ENCODE measurements at places on chromosomes 1 and 21. TPM values are rescaled to one million over a fixed set of nuclear protein-coding genes. Genes with fewer than 3 reads are reported as not detected.
A peak's percentile ranks its signal among the peaks of the same experiment; 100 is the strongest.

DNA sequence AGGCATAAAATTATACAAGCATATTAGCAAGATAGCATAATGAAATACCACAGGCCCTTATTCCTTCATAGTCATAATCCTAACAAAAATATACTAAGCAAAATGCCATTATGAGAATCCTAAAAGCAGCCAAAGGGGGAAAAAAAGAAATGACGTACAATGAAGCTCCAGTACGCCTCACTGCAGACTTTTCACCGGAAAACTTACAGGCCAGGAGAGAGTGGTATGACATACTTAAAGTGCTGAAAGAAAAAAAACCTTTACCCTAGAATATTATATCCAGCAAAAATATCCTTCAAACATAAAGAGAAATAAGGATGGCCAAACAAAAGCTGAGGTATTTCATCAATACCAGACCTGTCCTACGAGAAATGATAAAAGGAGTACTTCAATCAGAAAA, 19.5 kb downstream of the ZNF695 start:
- DNase-seq: no peak

GRCh38 chr21:33433425-33434114, 30.4 kb downstream of the IFNGR2 start:
- DNase-seq: no peak

- no peak for DNase-seq
Observed at GRCh38 chr1:168535536-168535935, 8.3 kb downstream of the XCL2 start.

GRCh38 chr21:45358711-45359310, 46.2 kb upstream of the COL18A1 start:
- no peak for DNase-seq

GRCh38 chr1:208803011-208803811, 559.0 kb upstream of the PLXNA2 start:
- no peak for DNase-seq

Gene FASLG
- total RNA-seq: not detected

GRCh38 chr1:54219688-54220003, 19.7 kb downstream of the MRPL37 start:
- DNase-seq: no peak

DNA sequence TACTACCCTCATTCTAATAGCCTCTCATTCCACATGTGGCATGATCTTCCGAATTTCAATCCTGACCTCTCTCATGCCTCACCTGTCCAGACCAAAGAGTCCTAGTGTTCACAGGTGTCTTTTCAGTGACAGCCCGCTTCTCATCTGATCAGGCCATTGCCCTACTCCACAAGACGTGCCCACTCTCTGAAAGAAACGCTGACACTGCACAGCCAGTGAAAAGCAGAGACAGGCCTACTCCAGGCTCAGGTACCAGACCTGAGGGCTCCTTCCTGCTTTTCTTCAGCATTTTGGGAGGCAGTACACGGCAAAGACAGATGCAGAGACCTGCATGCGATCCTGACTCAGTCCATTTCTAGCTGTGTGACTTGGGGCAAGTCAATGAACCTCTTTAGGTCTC, 43.0 kb downstream of the SUSD4 start:
- no peak for DNase-seq

- DNase-seq: no peak
Observed at GRCh38 chr21:29909571-29909970, 30.2 kb downstream of the GRIK1 start.

- DNase-seq: no peak
Observed at GRCh38 chr1:170254371-170254770, 108.6 kb downstream of the NTMT2 start.

DNA sequence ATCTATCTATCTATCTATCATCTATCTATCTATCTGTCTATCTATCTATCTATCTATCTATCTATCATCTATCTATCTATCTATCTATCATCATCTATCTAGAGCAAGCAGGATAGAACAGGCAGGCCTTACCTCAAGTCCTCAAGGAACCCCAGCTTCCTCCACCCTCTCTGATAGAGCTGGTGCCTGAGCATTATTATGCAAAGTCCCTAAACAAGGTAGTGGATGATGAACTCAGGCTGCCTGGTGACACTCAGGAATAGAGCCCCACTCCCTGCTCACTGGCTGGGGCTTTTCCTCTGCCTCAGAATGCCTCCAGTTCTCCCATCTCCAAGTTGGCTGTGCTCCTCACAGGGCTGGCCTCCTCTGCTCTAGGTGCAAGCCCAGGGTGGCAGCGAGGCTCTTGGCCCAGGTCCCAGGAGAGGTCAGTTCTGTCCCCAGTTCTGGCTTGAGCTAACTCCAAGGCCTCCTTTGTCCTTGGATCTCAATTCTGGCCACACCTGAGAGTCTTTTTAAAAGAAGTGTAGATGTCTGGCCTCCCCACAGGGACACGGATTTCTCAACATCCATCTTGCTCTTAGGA, 60.2 kb downstream of the PCP4 start:
- no peak for DNase-seq

GRCh38 chr1:94928293-94928939, 1.5 kb upstream of the CNN3 start:
- no peak for DNase-seq

DNA sequence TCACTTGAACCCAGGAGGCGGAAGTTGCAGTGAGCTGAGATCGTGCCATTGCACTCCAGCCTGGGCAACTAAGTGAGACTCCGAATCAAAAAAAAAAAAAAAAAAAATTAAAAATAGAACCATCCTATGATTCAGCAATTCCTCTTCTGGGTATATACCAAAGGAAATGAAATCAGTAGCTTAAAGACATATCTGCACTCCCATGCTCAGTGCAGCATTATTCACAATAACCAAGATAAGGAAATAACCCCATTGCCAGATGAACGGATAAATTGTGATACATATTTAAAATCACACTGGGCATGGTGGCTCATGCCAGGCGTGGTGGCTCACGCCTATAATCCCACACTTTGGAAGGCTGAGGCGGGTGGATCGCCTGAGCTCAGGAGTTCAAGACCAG, 23.8 kb downstream of the ALDH9A1 start:
- no peak for DNase-seq

- no peak for DNase-seq
Observed at GRCh38 chr1:244647819-244648218, 5.1 kb upstream of the DESI2 start.

Gene CHI3L1
- not detected for total RNA-seq

Gene FAM78B
- total RNA-seq: 0.33 TPM

- peak; percentile 89 for DNase-seq
Observed at GRCh38 chr1:221462345-221462744, 279.5 kb downstream of the DUSP10 start.

Gene VWA5B1
- not detected for total RNA-seq

DNA sequence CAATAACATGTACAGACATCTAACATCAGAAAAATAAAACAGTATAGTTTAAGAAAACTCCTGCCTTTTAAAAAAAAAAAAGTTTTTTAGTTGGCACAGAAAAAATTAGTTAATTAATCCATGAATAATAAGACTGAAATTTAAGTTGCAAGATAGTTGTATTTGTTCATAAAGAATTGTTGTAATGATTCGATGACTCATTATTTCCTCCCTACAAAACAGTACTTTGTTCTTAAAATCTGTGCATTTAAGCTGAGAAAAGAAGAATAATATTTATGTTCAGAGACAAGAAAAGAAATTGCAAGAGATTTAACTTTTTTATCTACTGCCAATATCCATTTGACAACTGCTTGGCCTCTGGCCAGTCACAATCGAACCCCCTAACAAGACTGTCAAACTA, 894.7 kb downstream of the ADGRL2 start:
- peak; percentile 0 for DNase-seq

GRCh38 chr1:36433102-36433501, 17.1 kb downstream of the OSCP1 start:
- no peak for DNase-seq

DNA sequence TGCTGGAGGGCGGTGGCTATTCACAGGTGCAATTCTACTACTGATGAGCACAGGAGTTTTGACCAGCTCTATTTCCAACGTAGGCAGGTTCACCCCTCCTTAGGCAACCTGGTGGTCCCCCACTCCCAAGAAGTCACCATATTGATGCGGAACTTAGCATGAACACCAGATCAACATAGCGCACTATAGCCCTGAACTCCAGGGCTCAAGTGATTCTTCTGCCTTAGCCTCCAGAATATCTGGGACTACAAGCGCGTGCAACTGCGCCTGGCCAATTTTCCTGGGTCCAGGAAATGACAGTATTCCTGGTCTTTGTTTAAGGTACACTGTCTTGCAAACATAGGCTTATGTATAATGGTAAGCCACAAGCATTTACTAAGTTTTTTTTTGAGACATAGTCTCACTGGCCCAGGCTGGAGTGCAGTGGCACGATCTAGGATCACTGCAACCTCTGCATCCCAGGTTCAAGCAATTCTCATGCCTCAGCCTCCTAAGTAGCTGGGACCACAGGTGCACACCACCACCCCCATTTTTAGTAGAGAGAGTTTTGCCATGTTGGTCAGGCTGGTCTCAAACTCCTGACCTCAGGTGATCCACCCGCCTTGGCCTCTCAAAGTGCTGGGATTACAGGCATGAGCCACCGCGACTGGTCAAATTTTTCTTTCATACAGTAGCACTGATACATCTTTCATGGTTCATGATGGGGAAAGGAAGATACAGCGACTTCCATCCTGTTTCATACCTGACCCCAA, 12.6 kb downstream of the MCL1 start:
- no peak for DNase-seq

- DNase-seq: peak; percentile 8
Observed at GRCh38 chr21:37907076-37907475, 9.2 kb downstream of the KCNJ6 start.

DNA sequence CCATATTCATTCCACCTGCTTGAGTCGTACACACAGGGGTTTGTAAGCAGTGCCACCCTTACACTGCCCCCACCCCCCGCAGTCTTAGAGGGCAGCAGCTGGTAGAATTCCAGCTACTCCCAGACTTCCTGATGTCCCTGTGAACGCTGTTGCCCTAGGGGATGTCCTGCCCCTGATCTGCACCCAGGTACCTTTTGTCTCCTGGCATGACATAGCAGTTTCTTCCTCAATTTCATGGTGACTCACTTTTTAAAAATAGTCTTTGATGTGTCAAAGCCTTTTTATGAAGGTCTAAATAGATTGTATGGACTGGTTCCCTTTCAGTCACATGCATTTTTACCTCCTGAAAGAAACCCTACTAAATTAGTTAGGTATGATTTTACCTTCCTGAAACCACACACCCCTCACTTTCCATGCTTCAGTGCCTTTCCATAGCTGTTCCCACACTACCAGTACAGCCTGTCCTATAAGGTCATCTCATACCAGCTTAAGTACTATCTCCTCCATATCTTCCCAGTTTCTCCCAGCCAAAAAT, 76.4 kb downstream of the ST3GAL3 start:
- peak; percentile 93 for DNase-seq

DNA sequence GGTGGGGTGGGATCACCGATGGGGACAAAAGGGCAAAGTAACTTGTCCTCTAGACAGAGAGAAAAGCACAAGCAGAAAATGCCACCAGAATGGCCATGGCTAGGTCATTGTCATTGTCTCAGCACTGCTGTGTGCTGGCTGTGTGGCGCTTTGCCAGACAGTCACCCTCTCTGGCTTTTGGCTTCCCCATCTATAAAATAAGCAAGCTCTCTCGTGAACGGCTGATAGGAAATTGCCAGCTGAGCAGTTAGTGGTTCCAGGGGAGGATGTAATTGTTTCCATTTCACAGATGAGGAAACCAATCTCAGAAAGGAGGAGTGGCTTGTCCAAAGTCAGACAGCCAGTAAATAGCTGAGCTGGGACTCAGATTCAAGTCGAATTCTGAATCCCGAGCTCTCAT, 32.5 kb downstream of the PADI2 start:
- no peak for DNase-seq

Gene LRRC3
- total RNA-seq: 3.5 TPM

Gene GSTM5
- total RNA-seq: not detected

Gene PIK3R3
- 12.8 TPM for total RNA-seq

Gene RGS8
- not detected for total RNA-seq

Gene SPATA1
- 0.33 TPM for total RNA-seq

Gene LENEP
- total RNA-seq: 1.5 TPM

DNA sequence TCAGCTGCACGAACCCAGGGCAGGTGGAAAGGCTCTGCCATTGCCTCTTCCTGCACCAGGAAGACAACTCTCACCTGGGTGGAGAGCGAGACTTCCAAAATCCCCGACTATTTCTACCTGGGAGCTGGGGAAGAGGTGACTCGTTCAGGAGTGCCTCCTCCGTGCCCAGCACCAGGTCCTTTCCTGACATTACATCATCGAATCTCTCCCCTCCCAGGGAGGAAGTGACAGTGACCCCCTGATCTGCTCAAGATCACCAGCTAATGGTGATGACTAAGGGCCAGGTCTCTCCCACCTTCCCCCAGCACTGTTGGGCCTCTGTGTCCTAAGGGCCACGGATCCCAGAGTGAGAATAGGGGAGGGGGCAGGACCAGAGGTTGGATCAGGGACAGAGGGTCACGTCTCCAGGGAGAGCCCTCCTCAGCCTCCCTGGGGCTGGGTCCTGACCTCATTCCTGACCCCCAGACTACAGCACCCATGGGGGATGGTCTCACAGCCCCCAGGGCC, 6.8 kb downstream of the MEGF6 start:
- DNase-seq: no peak

Gene ADAMTSL4
- 98.0 TPM for total RNA-seq

DNA sequence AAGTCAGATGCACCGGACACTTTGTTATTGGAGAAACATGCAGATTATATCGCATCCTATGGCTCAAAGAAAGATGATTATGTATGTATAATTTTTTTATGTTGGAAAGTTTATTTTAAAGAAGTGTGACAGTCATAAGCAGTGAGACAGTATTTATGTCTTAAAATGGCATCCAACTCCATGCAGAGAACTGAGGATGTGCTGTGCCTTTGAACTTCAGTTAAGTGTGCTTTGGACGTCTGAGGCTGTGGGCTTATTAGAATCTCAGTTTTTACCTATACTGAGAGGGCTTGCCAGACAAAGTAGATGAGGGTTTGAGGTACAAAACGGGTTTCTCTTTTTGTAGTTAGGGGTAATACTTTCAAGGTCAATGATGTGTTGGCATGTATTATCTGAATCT, 1.5 kb downstream of the RABGGTB start:
- no peak for DNase-seq

Gene MMP23B
- total RNA-seq: 2.3 TPM

Gene CDC42
- 161 TPM for total RNA-seq

- DNase-seq: peak; percentile 40
Observed at GRCh38 chr1:153957744-153958110, 685 bp downstream of the CRTC2 start.

- peak; percentile 40 for DNase-seq
Observed at GRCh38 chr1:67371681-67372080, 58.5 kb downstream of the SERBP1 start.

DNA sequence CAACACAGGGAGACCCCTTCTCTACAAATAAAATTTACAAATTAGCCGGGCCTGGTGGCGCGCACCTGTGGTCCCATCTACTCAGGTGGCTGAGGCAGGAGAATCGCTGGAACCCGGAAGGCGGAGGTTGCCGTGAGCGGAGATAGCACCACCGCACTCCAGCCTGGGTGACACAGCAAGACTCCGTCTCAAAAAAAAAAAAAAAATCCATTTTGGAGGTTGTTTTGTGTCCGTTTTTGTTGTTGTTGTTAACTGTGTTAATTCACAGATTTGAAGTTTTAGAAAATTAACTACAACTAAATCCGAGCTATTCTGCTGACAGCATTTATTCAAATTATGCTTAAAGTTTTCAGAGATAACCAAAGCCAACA, 618 bp downstream of the CLCC1 start:
- DNase-seq: peak; percentile 37

All from mammary epithelial cell (primary cell).